ENCODE measurements at places on chromosomes 3 and 15.

DNA sequence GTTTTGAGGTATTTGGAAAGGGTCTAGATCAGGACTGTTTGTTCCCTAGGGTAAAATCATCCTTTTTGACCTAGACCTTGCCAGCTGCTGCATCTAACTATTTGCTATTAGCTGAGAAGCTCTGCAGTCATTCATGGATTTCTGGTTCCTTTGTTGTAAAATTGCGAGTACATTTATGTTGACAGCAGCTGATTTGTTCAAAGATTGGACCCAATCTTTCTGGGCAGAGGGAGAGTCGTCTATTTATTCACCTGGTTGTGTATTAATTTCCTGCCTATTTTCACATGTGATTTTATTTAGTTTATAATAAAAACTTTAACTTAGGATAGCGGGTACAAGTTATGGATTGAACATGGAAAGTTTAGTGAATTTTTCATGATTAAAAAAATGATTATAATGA lies 236.3 kb downstream of the CNTN4 start:
- H3K4me1 ChIP-seq: no peaks in the 10 kb centered on the region
- no peaks in the 10 kb centered on the region for H3K27me3 ChIP-seq
- no peaks in the 10 kb centered on the region for H3K36me3 ChIP-seq
- H3K4me3 ChIP-seq: no peak overlapping the region
- DNase-seq: no peak

GRCh38 chr15:42152921-42153698 lies 3.3 kb downstream of the PLA2G4F start:
- H3K4me1 ChIP-seq: no peaks in the 10 kb centered on the region
- no peaks in the 10 kb centered on the region for H3K27me3 ChIP-seq
- no peak for DNase-seq
- H3K36me3 ChIP-seq: peaks cover 2% of the 10 kb centered on the region

DNA sequence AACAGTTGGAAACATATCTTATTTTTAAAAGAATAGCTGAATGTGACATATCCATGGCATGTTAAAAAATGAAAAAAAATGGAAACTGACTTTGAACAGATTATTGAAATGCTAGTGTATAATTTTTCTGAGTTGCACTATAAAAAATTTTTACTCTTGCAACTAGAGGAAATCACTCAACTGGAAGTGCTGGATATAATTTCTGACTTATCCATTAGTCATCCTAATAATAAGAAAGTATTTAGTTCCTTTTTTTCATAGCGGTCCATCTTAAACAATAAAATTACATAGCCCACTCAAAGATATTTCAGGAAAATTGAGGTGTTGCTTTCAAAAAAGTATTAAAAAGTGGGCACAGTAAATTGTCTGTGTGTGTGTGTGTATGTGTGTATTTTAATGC lies 80.7 kb downstream of the MBNL1 start:
- peaks cover 16% of the 10 kb centered on the region for H3K36me3 ChIP-seq
- no peaks in the 10 kb centered on the region for H3K27me3 ChIP-seq
- no peak for DNase-seq

DNA sequence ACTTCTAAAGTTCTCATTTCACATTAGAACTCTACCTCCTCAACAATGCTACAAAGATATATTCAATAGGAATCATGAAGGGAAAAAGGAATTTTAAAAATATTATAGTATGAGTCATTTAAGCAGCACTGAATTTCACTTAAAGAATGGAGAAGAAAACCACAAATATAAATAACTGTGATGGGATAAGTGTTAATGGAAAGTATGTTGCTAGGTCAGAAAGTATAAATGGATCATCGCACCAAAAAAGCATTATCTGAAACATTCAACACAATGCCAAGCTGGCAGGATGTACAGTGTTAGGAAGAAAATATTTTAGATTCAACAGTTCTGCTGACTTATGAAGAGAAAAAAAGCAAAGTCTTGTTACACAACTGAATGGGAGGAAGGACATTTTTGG lies 101.4 kb downstream of the TFG start:
- DNase-seq: no peak
- H3K27me3 ChIP-seq: peaks cover 10% of the 10 kb centered on the region
- no peaks in the 10 kb centered on the region for H3K36me3 ChIP-seq

DNA sequence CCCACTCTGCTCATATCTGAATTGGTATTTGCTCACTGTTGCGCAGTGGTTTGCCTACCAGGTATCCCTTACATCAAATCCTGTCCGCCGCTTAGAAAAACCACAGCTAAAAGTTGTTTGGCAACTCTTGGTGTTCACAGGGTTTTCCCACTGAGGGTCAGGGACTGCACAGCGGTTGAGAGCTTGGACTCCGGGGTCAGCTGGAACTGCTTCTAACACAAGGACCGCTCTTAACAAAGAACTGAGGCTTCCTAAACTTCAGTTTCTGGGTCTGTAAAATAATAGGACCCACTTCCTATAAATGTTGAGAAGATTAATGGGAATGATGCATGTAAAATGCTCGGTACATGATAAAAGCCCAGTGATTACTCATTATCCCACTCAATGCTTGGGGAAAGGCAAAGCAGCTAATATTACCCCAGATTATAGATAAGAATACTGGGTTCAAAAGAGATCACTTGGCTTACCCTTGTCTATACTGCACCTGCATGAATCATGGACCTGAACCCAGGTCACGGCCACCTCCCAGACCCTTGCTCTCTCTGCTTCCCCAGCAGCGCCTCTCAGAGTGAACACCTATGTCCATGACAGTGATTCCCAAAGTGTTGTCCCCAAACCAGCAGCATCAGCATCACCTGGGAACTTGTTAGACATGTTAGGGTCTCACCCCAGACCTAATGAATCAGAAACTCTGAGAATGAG lies 36.1 kb downstream of the LIPC start:
- no peak for DNase-seq
- no peak overlapping the region for H3K27ac ChIP-seq
- H3K36me3 ChIP-seq: no peaks in the 10 kb centered on the region
- no peaks in the 10 kb centered on the region for H3K27me3 ChIP-seq
- peaks cover 21% of the 10 kb centered on the region for H3K4me1 ChIP-seq

GRCh38 chr3:38115645-38116427 lies 21.1 kb downstream of the ACAA1 start:
- no peak for DNase-seq
- H3K36me3 ChIP-seq: peaks cover 6% of the 10 kb centered on the region
- H3K4me3 ChIP-seq: no peak overlapping the region

- no peak overlapping the region for H3K4me3 ChIP-seq
- H3K27me3 ChIP-seq: no peaks in the 10 kb centered on the region
- H3K36me3 ChIP-seq: no peaks in the 10 kb centered on the region
- H3K4me1 ChIP-seq: peaks cover 9% of the 10 kb centered on the region
- no peak for DNase-seq
Observed at GRCh38 chr3:172316758-172317157, 131.5 kb downstream of the GHSR start.

- no peak overlapping the region for H3K27ac ChIP-seq
- no peak for DNase-seq
- peaks cover 3% of the 10 kb centered on the region for H3K27me3 ChIP-seq
- no peaks in the 10 kb centered on the region for H3K4me1 ChIP-seq
Observed at GRCh38 chr15:87557881-87558280, 698.7 kb downstream of the NTRK3 start.

DNA sequence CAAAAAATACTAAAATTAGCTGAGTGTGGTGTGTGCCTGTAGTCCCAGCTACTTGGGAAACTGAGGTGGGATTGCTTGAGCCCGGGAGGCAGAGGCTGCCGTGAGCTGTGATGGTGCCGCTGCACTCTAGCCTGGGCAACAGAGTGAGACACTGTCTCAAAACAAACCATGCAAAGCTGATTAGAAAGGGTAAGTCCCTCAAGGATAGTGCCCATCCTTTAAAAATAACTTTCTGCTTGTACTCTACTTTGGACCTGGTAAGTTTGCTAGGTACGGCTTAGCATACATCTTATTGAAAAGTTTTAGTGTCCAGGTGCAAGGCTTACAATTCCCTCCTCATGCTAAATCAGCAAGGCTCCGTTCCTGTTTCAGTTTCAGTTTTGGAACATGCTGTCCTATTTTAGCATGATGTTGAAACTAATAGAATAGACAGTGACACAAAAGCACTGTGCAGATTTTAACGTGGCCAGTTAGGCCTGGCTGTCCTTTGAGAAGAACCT lies 21.4 kb downstream of the FEM1B start:
- H3K4me1 ChIP-seq: peaks cover 43% of the 10 kb centered on the region
- peaks cover 5% of the 10 kb centered on the region for H3K36me3 ChIP-seq
- peak; percentile 17 for DNase-seq
- no peaks in the 10 kb centered on the region for H3K27me3 ChIP-seq
- peak overlapping the region; percentile 83 for H3K4me3 ChIP-seq
- H3K27ac ChIP-seq: peak overlapping the region; percentile 94

- no peak overlapping the region for H3K27ac ChIP-seq
- H3K27me3 ChIP-seq: no peaks in the 10 kb centered on the region
- no peaks in the 10 kb centered on the region for H3K4me1 ChIP-seq
- no peak for DNase-seq
- H3K36me3 ChIP-seq: no peaks in the 10 kb centered on the region
Observed at GRCh38 chr3:72505539-72506405, 342.5 kb downstream of the SHQ1 start.

DNA sequence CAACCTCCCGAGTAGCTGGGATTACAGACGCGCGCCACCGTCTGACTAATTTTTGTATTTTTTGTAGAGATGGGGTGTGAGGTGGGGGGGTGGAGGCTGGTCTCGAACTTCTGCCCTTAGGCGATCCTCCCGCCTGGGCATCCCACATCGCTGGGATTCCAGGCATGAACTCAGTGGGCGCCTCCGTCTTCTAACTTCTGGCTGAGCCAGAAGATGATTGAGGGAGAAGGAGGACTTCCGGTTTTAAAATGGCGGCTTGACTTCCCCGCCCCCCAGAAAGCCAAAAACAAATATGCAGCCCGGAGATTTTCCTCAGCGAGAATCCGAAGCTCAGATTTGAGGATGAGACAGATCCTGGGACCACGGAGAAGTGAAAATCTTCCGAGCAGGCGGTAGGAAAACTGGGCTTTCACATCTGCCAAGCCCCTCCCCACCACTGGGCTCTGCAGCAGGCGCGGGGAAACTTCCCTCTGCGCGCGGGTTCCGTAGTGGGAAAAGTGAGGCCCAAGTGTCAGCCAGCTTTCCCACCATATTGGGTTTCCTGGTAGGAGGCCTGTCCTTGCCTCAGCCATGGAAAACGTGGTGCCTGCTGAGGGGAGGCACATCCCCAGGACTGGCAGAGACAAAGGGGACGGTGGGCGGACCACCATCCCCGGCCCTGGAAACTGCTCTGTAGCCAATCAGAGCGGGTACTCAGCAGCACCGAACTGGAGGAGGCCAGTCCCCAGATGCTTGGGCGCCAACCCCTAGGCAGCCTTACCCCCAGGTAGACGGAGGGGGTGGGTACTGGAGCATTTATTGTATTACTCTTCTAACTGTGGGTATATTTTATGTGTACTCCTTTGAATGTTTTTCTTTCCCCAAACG lies 17.3 kb downstream of the CHST14 start:
- no peak for DNase-seq
- no peak overlapping the region for H3K27ac ChIP-seq
- peaks cover 3% of the 10 kb centered on the region for H3K4me1 ChIP-seq
- no peaks in the 10 kb centered on the region for H3K36me3 ChIP-seq

GRCh38 chr3:130515755-130516154 lies 1.2 kb upstream of the COL6A6 start:
- H3K36me3 ChIP-seq: no peaks in the 10 kb centered on the region
- H3K4me1 ChIP-seq: no peaks in the 10 kb centered on the region
- DNase-seq: no peak
- H3K27ac ChIP-seq: no peak overlapping the region

GRCh38 chr3:72437661-72438406 lies 410.4 kb downstream of the SHQ1 start:
- peaks cover 72% of the 10 kb centered on the region for H3K4me1 ChIP-seq
- no peaks in the 10 kb centered on the region for H3K27me3 ChIP-seq
- no peak for DNase-seq
- H3K36me3 ChIP-seq: peaks cover 8% of the 10 kb centered on the region
- no peak overlapping the region for H3K4me3 ChIP-seq

DNA sequence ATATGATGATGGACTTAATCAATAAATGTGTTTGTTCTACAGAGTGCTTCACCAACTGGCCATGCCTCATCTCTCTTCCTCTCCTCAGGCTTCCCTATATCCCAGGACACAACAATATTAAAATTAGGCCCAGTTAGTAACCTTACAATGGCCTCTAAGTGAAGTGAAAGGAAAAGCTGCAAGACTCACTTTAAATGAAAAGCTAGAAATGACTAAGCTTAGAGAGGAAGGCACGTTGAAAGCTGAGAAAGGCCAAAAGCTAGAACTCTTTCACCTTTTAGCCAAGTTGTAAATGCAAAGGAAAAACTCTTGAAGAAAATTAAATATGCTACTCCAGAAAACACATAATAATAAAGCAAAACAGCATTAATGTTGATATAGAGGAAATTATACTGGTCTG lies 1010.3 kb downstream of the NAALADL2 start:
- no peak for DNase-seq
- no peak overlapping the region for H3K27ac ChIP-seq
- H3K36me3 ChIP-seq: no peaks in the 10 kb centered on the region
- no peak overlapping the region for H3K4me3 ChIP-seq
- H3K27me3 ChIP-seq: no peaks in the 10 kb centered on the region

GRCh38 chr3:110711851-110712516 lies 359.6 kb upstream of the NECTIN3 start:
- no peak for DNase-seq
- H3K4me1 ChIP-seq: no peaks in the 10 kb centered on the region
- no peak overlapping the region for H3K27ac ChIP-seq

DNA sequence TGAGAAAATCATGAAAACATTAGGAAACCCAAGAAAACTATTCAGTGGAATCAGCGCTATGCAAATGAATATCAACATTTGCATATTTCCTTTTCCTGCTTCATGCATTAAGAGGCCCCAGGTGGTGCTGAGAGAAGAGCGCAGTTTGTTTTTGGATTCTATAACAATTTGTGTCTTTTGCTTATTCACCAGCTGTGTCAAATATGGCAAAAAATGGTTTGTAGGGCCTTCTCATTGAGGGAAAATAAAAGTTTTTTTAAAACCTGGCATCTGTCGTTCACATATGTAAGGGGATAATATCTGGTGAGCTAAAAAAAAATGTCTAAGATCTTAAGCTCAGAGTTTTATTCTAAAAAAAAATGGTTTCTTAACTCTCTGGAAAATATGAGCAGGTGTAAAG lies 122.5 kb upstream of the ROBO2 start:
- DNase-seq: no peak
- no peak overlapping the region for H3K27ac ChIP-seq
- no peaks in the 10 kb centered on the region for H3K4me1 ChIP-seq
- H3K4me3 ChIP-seq: no peak overlapping the region
- H3K27me3 ChIP-seq: no peaks in the 10 kb centered on the region
- no peaks in the 10 kb centered on the region for H3K36me3 ChIP-seq

DNA sequence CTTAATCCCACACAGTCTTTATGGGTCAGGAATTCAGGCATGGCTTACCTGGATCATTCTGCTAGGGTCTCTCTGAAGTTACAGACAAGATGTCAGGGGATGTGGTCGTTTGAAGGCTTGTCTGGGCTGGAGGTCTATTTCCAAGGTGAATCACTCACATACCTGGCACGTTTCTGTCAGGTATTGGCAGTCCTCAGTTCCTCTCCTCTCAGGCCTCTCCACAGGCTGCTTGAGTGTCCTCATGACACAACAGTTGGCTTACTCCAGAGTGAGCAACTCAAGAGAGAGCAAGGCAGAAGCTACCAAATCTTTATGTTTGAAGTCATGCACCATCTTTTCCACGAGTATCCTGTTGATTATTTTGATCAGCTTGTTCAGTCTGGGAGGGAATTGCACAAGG lies 43.9 kb upstream of the PARP14 start:
- peaks cover 24% of the 10 kb centered on the region for H3K36me3 ChIP-seq
- DNase-seq: no peak
- H3K27ac ChIP-seq: no peak overlapping the region
- no peaks in the 10 kb centered on the region for H3K4me1 ChIP-seq
- no peak overlapping the region for H3K4me3 ChIP-seq
